ENCODE measurements at places on chromosomes 12 and 14.

- DNase-seq = no peak
Measured at GRCh38 chr12:117032593-117033381, 66.4 kb downstream of the TESC start.

GRCh38 chr14:94599656-94600004 lies 12.6 kb upstream of the SERPINA3 start:
- DNase-seq = no peak

GRCh38 chr12:110739488-110739887 lies 3.2 kb downstream of the PPP1CC start:
- no peak for DNase-seq

DNA sequence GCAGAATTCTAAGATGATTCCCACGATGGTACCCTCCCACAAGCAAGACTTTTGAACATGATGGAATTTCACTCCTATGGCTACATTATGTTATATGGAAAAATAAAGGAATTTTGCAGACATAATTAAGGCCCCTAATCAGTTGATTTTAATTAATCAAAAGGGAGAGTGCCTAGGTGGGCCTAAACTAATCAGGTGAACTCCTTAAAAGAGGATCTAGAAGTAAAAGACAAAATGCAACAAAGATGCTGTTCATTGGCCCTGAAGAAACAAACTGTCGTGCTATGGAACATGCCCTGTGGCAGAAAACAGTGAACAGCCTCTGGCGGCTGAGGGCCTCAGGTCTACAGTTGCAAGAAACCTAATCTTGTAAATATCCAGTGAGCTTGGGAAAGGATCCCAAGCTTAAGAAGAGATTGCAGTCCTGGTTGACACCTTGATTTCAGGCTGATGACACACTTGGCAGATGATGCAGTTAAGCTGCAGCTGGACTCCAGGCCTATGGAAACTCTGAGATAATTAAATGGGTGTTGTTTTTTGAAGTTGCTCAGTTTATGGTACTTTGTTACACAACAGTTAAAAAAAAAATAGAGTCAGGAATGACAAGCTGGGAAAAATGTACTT lies 13.8 kb downstream of the TMCC3 start:
- DNase-seq = no peak

- peak; percentile 61 for DNase-seq
Measured at GRCh38 chr14:102775855-102776760, 1.1 kb upstream of the TRAF3 start.

GRCh38 chr14:39320318-39320717 lies 86.6 kb downstream of the MIA2 start:
- no peak for DNase-seq

GRCh38 chr14:101177301-101177971 lies 273.9 kb upstream of the RTL1 start:
- no peak for DNase-seq

DNA sequence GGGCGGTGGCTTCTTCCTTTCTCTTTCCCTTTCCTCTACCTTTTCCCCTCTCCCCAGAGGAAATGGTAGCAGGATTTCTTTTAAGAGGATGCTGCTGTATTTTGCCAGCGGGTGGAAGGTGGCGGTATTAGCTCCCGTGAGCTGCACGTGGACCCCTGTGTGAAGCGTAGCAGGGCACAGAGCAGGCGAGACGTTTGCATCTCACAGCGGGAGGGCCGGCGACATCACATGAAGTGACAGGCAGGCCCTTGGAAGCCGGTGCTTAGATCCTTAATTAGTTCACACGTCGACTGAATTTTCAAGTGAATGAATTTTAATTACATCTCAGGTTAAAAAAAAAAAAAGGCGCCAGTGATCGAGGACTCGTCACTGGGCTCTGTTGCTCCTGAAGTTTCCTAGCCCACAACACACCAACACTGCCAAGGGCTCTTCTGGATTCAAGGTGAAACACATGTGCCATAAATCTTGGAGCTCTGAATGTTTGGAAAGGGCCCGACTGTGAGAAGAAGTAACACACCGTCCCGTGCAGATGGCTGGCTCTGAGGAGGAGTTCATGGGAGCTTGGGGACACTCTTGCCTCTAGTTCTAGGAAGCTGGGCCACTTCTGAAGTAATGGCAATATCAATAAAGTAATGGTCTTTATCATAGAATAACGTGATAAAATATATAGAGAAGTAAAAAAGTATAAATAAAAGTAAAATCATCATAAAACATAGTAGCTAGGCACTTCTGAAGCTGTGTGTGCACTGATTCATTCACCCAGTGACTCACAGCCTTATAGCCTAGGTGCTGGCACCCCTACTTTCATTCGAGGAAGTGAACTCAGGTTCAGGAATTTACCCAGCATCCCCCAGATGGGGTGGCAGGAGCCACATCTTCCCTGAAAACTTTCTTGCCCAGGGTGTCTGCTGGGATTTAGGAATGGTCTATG lies 75.3 kb downstream of the AACS start:
- DNase-seq = peak; percentile 90

GRCh38 chr14:89826596-89826995 lies 127.9 kb downstream of the EFCAB11 start:
- peak; percentile 30 for DNase-seq

- DNase-seq = no peak
Measured at GRCh38 chr14:33768458-33768830, 182.4 kb downstream of the EGLN3 start.

DNA sequence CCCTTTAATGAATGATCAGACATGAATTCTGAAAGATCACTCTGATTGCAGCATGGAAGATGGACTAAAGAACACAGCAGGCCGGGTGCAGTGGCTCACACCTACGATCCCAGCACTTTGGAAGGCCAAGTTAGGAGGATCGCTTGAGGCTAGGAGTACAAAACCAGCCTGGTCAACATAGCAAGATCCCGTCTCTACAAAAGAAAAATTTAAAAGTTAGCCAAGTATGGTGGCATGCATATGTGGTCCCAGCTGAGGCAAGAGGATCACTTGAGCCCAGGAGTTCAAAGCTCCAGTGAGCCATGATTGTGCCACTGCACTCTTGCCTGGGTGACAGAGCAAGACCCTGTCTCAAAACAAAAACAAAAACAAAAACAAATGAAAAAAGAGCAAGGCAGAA lies 35.1 kb downstream of the SENP1 start:
- no peak for DNase-seq

DNA sequence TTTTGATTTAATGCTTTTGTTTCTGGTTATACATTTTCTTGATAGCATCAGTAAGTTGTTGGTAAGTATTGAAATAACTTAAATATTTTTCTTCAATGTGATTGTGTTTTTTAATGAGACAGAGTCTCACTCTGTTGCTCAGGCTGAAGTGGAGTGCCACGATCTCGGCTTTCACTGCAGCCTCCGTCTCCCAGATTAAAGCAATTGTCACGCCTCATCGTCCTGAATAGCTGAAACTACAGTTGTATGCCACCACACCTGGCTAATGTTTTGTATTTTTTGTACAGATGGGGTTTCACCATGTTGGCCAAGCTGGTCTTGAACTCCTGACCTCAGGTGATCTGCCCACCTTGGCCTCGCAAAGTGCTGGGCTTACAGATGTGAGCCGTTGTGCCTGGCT lies 78.8 kb downstream of the FGD4 start:
- no peak for DNase-seq

- peak; percentile 65 for DNase-seq
Measured at GRCh38 chr12:77294016-77294415, 228.6 kb upstream of the E2F7 start.

- DNase-seq = no peak
Measured at GRCh38 chr12:64147875-64148274, 74.2 kb downstream of the KICS2 start.

- DNase-seq = peak; percentile 93
Measured at GRCh38 chr12:85076688-85077430, 40.7 kb downstream of the LRRIQ1 start.

DNA sequence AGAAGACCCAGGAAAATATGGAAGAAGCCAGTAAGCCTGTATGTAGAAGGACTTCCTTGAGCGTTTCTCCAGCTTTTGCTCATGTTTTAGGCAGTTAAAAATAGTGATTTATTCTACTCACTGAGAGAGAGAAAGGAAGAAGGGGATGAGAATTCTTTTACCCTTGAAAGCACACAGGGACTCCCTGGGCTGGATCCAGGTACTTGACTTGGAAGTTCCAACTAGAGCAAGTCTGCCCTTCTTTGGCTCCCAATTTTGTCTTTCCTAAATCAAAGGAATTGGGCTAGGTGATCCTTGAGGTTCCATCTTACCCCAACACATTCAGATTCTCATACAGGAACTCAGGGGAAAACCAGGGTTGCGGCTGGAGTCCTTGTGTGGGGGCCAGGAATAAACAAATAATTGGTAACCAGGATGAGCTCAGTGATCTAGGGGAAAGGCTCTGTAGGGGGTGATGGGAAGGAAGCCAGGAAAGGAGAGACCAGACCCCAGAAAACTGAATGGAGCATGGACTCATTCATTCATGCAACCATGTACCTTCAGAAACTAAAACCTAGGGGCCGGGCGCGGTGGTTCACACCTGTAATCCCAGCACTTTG lies 11.5 kb upstream of the ITGA5 start:
- no peak for DNase-seq

GRCh38 chr12:52052468-52053186 lies 1.4 kb downstream of the NR4A1 start:
- peak; percentile 42 for DNase-seq

GRCh38 chr14:53943751-53944083 lies 12.9 kb downstream of the BMP4 start:
- DNase-seq = no peak

GRCh38 chr12:122215771-122216170 lies 10.1 kb downstream of the DIABLO start:
- no peak for DNase-seq

GRCh38 chr14:48247977-48248376 lies 572.6 kb upstream of the MDGA2 start:
- DNase-seq = no peak

DNA sequence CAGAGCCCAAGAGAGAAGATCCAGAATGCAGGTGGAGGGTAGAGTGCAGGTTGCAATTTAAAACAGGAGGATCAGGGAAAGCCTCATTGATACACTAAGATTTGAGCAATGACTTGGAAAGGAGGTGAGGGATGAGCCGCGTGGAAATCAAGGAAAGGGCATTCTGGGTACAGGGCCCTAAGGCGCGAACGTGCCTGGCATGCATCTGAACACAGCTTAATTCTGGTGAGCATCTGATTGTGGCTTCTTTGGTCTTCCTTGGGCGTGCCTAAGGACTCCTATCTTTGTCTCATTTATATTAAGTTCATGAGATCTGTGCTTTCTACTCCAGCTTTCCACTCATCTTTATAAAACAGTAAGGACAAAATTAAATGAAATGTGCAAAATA lies 79.3 kb downstream of the NTF3 start:
- no peak for DNase-seq

DNA sequence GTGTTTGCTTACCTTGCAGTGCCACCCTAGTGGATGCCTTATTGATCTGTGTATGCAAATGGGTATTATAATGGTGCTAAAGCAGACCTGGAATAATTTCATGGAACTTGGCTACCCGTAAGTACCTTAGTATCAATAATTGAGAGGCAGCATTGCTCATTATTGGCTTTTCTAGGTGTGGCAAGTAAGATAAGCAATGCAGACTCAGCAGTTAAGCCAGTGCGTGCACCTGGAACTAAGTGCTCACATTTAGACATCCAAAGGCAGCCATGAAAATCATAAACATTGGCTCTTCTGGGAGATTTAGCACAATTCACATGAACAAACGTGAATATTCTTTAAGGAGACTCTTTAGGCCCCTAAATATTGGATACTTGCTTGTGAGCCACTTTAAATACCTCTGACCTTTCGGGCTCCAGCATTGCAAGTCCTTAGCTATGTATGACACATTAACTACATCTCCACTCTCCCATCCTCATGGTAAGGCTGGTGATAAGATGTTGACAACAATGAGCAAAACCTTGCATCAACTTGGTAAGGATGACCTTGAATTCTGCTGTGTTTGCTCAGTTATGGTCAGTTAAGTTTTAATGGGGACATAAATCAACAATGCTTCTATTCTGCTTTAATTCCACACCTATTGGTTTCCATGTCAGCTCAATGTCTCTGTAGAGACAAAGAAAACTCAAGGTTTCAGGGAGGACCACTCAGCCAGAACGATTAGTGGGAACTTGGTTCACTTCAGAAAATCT lies 112.0 kb downstream of the SLC5A8 start:
- no peak for DNase-seq

- DNase-seq = peak; percentile 21
Measured at GRCh38 chr14:105021656-105022275, 883 bp upstream of the CDCA4 start.

GRCh38 chr14:23562822-23563472 lies 4.6 kb downstream of the AP1G2 start:
- DNase-seq = peak; percentile 65

- DNase-seq = no peak
Measured at GRCh38 chr14:100810435-100810834, 15.5 kb upstream of the MEG3 start.

DNA sequence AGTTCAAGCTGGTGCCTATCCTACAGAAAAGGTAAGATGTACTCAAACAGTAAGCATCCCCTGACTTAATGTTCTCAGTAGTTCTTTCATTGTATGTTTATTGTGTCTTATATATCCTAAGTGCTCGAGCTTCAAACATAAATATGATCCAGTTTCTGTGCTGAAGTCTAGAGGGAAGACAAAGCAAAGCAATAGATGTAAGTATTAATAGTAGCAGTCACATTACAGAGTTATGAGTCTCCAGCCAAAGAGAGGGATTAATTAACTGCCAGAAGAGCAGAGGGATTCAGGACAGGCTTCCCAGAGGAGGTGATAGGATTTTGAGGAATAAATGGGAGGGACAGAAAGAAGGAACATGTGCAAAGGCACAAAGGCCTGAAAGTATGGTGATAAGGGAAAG lies 1.4 kb downstream of the NGDN start:
- no peak for DNase-seq

DNA sequence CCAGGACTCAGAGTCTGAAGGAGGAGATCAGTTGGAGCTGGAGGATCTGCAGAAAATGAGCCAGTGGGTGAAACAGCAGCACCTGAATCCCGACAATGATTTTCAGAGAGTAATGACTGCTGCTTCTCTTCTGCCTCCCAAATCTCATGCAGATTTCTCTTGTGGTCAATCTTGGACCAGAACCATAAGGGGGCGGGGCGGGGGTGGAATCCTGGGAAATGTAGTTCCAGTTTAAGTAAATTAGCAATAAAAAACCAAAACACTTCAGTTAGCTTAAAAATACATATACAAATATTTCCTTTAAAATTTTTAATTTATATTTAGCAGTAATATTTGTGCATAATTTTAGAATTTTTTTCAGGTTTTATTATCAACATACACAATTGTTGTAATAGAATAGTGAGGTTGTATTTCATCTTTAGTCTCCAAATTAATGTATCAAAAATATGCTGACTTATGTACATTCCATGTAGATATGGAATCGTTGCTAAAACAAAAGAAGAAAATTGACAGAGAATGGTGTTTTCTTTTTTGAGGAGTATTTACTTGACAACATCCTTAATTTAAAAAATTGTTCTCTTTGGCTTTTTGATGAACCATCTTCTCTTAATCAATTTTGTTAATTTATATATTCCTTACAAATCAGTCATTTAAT lies 223.5 kb upstream of the SYT10 start:
- DNase-seq = no peak
